ENCODE measurements at places on chromosomes 13 and 19.

GRCh38 chr19:53140351-53140750 lies 7.6 kb upstream of the ZNF415 start:
- DNase-seq, result no peak

DNA sequence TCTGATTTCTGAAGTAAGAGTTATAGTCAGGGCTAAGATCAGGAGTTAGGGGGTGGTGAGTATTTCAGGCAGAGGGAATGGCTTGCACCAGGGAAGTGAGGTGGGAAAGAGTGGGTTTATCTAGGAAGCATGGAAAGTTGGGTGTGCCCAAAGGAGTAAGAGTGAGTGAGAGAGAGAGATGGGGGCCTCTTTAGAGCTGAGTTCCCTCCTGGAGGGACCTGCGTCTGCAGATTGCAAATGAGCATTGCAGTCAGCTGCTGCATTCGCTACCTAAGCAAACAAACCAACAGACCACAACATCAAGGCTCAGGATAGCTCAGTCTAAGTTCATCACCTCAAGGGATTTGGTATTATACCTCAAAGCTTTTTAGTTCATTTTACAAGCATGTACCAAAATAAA lies 405.8 kb downstream of the FGF9 start:
- DNase-seq, result no peak

DNA sequence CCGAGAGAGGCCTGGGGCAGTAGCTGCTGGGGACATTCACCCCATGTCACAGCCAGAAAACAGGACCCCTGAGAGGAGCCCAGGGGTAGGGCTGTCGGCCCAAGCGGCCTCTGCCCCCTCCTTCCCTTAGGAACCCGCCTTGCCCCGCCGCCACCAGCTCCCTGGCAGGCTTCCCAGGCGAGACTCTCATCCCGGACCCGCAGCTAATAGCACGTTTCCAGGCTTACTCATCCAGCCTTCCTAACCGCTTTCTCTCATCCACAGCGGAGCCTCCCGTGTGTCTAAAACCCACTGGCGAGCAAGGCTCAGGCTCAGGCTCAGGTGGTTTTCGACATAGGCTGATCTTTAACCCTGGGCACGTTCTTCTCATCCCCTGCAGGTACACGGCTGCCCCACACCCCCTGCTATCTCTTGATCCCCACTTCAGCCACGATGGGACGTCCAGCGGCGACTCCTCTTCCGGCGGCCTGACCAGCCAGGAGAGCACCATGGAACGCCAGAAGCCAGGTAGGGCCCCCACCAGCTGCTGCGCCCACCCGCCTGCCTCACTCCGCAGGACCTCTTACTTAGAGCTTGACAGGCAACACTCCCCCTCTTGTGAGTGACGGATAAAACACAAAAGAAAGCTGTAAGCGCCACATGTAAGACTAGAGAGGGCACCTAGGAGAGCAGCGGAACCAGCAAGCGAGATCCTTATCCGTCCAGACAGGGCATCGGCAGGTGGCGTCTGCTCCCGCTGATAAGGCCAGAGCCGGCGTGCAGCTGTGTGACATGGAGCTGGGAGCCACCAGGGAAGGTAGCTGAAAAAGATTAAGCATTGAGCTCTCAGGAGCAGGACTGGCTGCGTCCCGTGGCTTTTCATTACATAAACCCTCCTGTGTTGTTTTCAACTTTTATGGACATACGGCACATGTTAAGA lies 71.3 kb downstream of the DPF1 start:
- no peak for DNase-seq

GRCh38 chr19:4437103-4437502 lies 20.5 kb downstream of the UBXN6 start:
- no peak for DNase-seq

GRCh38 chr19:44776402-44777096 lies 1.1 kb upstream of the CBLC start:
- DNase-seq, result no peak

GRCh38 chr19:1270854-1271527 lies 1.9 kb downstream of the CIRBP start:
- no peak for DNase-seq

DNA sequence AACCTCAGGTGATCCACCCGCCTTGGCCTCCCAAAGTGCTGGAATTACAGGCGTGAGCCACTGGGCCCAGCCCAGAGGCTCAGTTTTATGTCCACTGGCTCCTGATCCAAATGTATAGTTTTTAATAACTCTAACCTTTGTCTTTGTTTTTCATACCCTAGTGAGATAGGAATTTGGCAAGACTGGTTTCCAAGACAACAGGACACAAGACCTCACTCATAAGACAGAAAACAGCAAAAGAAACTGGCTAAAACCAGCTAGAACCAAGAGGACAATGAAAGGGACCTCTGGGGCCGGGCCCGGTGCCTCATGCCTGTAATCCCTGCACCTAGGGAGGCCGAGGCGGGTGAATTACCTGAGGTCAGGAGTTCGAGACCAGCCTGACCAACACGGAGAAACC lies 27.6 kb downstream of the CPT1C start:
- no peak for DNase-seq

All from spinal cord (tissue), 10 donors.